ENCODE measurements at places on chromosomes 5 and 9.

GRCh38 chr5:139658928-139659667 is 10.9 kb downstream of the CXXC5 start:
- DNase-seq, result no peak

- peak; percentile 65 for DNase-seq
Measured at GRCh38 chr9:127122176-127123063, at the start of gene ANGPTL2. Gene ANGPTL2, minus strand, starts transcription at chr9:127122635. Its CDS starts 13,904 bp downstream, at chr9:127108731.

- DNase-seq, result no peak
Measured at GRCh38 chr9:122228191-122228567, 578 bp downstream of the LHX6 start.

DNA sequence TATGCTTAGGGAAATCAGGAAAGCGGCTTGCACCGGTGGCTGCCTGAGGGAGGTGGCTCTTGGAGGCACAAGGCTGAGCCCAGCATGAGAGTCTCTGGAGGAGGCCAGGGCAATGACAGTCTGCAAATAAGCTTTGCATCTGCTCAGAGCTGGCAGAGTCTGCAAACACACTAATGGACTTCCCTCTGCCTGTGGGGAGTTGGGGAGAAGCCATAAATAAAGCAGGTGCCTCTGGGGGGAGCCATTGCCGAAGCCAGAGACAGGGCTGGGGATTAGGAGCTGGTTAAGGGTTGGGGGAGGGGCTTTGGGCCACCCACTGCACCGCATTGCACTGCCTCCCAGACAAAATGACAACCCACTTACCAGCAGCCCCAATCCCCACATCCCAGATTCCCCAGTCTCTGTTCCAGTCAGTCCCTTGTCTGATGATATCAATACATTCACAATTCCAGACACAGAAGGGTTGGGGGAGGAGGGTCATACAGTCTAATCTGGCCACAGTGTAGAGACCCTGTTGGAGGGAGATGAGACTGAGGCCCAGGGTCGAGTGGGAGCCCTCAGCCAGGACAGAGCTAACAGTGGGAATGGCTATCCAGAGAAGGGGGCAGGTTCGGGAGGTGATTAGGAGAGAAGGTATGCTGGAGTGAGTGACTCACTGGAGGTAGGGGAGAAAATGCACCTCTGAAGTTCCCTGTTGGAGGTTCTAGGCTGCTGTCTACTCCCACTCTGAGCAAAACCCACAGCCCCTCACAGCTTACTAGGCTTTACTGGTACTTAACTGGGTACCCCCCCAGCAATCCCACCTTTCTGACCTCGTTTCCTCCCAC is 53.7 kb downstream of the PAX5 start:
- DNase-seq, result no peak

DNA sequence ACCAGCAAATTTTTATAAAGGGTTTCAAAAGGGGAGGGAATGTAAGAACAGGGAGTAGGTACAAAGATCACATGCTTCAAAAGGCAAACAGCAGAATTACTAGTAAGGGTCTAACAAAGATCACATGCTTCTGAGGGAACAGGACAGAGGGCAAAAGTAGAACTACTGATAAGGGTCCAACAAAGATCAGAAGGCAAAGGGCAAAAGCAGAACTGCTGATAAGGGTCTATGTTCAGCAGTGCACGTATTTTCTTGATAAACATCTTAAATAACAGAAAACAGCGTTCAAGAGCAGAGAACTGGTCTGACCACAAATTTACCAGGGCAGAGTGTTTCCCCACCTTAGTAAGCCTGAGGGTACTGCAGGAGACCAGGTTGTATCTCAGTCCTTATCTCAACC is 469.5 kb upstream of the PIK3R1 start:
- no peak for DNase-seq

GRCh38 chr5:149289301-149289700 is 17.6 kb downstream of the AFAP1L1 start:
- DNase-seq, result no peak

DNA sequence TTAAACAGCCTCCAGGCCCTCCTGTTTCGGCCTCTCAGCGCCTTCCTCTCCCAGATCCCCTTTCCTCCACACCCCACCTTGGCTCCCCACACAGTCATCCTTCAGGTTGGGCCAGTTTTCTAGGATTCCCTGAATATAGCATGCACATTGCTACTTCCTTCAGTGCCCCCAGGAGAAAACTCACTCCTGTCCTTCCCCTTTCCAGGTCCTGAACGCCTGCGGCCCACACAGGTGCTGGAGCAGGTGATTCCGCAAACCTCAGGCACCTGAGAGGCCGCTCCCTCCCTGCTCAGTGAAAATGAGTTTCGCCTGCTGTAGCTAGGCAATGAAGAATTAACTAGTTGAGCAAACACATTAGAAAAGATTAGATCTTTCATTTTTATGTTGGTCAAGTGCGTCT is 185.0 kb downstream of the MED10 start:
- no peak for DNase-seq

DNA sequence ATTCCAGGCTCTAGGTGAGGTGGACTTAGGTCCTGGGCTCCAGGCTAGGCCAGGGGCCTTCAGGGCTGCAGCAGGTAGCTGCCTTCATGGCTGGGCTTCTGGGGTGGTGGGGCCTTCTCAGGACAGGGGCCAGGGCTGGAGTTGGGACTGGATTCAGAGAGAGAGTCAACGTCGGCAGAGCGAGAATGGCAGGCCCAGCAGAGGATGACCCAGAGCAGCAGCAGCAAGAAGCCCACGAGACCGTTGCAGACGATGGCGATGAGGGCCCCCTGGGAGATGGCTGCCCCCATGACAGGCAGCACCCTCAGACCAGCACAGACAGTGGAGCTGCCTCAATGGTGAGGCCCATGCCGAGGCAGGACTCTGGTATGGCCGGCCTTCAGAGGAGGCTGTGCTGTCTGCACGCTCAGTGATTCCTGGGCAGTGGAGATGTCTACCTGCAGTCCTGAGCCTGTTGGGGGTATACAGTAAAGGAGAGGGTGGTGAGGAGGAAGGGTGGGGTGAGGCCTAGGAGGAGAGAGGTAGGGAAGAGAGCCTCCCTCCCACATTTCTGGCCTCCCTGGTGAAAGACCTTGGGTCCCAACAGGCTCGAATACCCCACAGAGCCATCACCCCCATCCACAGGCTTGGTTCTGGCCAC is 1.3 kb downstream of the ENHO start:
- DNase-seq, result no peak

GRCh38 chr5:125372694-125373631 is 626.5 kb upstream of the ZNF608 start:
- peak; percentile 17 for DNase-seq

DNA sequence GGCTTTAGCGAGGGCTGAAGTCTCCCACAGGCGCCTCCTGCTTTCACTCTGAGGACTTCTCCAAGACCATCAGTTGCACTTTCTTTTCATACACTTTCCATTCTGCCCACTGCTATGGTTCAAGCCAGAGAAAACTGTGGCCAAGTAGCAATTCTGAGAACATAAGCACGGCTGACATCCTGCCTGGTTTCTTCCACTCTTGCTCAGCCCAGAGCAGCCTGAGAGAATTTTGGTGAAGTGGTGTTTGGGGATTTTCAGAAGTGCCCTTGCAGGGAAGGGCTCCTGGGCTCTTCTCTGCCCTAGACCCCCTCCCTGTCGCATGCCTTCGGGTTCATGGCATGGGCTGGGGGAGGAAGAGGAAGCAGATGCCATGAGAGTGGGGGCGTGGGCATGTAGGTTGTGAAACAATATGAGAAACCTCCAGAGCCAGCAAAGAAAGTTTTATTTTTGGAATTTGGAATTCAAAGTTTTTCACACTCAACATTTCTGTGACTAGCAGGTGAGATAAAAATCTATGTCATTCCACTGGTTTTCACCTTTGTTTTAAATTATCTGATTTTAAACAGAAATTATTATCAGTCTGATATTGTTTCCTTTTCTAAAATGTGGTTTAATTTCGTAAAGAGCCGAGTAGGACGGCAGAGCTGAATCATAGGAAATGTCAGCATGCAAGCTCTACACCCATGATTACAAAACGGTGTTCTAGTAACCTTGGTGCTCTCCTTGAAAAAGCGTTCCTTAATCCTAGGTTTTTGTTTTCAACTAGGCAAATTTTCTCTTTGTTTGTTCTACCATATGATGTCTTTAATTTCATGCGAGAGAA is 27.8 kb upstream of the TNFSF8 start:
- DNase-seq, result no peak

DNA sequence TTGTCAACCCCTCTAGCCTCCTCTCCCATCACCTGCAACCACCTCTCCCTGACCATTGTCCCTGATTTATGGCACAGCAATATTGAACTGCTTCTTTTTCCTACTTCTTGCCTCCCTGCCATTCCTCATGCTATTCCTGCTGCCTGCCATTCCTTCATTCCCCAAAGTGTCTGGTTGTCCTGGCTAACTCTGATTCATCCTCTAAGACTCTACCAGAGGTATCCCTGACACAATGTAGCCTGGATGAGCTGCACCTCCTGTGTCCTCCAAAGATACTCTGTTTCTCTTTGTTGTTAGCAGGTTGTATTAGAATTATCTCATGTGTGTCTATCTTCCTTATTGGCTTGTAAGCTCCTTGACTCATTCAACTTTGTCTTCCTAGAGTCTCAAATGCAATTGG is 53.5 kb upstream of the PTPN3 start:
- DNase-seq, result no peak

DNA sequence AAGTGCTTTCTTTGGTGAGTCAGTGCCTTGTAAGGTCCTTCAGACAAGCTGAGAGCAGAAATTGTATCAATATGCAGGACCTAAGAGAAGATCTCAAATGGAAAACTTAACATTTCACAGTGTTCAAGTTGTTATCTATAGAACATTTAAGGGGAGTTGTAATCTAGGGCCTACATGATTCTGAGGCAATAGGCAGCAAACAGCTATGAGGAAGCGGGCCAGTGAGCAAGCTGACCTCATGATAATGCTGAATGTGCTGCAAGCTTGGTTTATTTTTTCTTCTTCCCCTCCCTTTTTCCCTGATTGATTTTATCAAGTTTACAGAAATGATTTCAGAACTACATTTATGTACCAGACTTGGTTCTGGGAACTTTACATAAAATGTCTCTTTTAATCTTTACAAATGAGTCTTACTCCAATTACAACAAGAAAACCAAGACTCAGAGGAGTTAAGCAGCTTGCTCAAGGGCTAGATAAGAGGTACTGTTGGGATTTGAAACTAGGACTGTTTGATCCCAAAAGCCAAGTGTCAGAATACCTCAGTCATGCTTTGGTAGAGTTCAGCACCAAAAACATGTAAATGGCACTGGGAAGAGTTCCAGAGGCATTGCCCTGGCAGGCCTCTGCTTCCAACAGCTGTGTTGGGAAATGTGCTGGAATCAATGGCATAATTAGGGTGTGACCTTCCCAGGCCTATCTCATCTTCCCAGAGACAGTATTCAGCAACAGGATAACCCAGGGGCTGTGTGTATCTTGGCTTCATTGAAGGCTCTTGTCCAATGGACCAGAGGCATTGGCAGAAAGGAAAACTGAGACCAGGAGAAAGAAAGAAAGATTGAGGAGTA is 130.1 kb downstream of the LRRC70 start:
- DNase-seq, result no peak

DNA sequence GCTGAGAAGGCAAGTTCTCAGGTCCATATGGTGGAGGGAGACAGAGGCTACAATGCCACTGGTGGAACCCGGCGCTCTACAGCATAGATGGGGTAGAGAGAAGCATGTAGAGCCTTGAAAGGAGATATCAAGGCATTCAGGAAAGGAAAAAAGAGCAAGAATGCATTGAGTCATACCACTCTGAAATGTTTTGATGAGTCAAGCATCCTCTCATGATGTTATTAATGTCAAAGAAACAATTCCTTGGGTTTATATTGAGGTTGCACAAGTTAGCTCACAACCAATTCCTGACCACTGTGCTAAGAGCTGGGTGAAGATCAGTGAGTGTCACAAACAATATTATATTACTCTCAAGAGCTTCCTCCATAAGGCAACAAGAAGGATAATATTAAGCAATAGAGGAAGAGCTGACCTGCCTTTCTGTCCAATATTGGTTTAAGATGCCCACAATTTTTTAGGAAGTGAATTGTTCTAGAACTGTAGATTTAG is 178.0 kb downstream of the RFK start:
- peak; percentile 82 for DNase-seq

- DNase-seq, result no peak
Measured at GRCh38 chr9:68861436-68861835, 152.5 kb downstream of the PRKACG start.

DNA sequence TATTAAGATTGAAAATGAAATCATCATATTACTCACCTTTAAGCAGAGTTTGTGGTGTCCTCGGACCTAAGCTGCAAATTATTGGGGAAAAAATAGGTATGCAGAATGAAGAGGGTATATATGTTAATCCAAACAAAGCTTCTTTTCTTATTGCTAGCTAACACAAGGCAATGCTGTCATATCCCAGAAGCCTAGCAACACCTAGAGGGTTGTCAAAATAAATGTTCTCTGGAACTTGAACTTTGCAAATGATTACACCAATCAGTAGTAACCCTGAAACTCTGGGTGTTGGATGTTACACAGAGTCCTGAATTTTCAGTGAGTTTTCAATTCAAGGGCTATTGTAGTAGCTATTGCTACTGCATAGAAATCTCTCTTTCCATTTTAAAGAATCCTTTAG is at the start of gene C6:
C6 (minus strand) TSS at position 193 of the 400 bp plus-strand sequence. CDS start 10,302 bp downstream, outside the sequence.
- no peak for DNase-seq

GRCh38 chr5:98602534-98603112 is 170.8 kb upstream of the RGMB start:
- no peak for DNase-seq

DNA sequence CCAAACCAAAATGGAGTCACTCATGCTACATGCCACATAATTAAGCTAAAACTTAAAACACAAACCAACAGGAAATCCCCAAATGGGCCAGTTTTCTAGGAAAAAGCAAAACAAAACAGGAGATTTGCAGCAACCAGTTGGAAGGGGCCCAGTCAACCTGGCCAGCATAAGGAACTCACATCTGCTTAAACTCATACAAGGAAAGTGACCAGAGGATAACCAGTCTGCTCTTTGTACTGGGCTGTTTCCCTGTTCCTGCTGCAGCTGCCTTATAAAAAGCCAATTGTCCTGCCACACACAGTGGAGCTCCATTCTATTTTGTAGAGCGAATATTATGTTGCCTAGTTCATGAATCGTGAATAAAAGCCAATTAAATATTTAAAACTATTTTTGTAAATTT is 29.5 kb upstream of the PTPDC1 start:
- no peak for DNase-seq

DNA sequence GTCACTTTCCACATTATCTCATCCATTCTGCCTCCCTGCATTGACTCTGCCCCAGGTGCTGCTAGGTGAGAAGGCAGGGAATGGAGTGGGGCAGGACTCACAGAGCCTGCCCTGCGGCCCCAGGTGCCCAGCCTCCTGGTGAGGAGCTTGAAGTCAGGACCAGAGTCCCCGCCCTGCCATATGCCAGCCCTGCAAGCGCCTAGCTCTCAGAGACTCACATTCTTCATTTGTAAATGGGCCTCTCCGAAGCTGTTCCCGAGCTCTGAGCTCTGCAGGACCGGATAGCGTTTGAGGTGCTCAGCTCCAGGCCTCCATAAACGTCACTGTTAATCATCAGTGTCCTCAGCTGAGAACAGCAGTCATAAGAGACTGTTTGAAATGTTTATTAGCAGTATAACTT is 75.1 kb upstream of the STXBP1 start:
- DNase-seq, result no peak

- DNase-seq, result no peak
Measured at GRCh38 chr9:25678846-25679360, 659 bp upstream of the TUSC1 start.
